Bronchial epithelial cell (primary cell): ENCODE measurements at places on chromosomes 1 and 21. TPM values are rescaled to one million over a fixed set of nuclear protein-coding genes. Genes with fewer than 3 reads are reported as not detected.

Gene GJA9
- total RNA-seq: 0.26 TPM in 1 of 2 replicates, not detected in the other

Gene TMPRSS15
- not detected in 2 replicates for total RNA-seq

- peak; percentile 100 for DNase-seq
Observed at GRCh38 chr1:152167835-152168534, 9.0 kb upstream of the RPTN start.

DNA sequence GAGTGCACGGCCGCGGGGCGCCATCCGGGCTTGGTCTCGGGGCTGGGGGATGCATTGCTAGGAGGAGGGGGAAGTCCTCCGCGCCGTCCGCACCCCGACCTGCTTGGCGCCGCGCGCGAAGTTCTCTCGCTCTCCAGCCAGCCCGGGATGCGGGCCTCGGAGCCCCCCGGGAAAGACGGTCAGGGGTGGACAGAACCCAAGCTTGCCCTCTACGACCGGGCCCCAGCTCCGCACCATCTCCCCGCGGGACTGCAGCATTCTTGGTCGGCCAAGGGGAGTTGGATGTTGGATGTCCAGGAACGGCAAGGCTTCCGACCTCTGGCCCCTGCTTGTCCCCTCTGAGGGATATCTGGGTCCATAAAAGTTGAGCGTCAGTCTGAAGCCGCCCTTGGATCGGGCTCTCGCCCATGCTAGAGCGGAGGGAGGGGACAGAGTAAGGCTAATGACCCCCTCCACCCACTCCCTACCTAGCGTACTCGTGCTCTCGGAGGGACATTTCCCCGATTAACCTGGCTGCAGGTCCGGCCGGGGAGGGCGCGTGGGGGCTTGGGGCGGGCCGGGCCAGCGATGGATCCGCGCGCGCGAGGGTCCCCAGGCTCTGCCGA, 522 bp downstream of the DISP3 start:
- DNase-seq: no peak

- no peak for DNase-seq
Observed at GRCh38 chr21:32134441-32135130, 144.3 kb downstream of the MIS18A start.
